ENCODE measurements at places on chromosomes 6 and 20.

DNA sequence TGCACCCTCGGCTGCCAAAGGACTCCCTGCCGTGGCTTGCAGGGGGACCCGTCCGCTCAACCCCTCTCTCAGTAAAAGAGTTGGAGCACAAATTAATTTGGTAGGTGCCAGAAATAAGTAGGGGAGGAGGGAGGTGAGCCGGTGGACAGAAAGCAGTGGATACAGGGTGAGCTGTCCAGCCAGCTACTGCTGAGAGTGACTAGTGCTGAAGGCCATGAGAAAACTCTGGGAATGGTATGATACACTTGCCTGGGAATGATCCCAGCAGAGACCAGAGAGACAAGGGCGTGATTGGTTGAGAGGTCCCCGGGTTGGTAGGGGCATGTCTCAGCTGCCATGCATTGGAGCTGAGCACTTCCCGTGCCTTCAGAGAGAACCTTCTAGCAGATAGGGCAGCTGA is 15.7 kb downstream of the FOXQ1 start:
- no peak for DNase-seq

DNA sequence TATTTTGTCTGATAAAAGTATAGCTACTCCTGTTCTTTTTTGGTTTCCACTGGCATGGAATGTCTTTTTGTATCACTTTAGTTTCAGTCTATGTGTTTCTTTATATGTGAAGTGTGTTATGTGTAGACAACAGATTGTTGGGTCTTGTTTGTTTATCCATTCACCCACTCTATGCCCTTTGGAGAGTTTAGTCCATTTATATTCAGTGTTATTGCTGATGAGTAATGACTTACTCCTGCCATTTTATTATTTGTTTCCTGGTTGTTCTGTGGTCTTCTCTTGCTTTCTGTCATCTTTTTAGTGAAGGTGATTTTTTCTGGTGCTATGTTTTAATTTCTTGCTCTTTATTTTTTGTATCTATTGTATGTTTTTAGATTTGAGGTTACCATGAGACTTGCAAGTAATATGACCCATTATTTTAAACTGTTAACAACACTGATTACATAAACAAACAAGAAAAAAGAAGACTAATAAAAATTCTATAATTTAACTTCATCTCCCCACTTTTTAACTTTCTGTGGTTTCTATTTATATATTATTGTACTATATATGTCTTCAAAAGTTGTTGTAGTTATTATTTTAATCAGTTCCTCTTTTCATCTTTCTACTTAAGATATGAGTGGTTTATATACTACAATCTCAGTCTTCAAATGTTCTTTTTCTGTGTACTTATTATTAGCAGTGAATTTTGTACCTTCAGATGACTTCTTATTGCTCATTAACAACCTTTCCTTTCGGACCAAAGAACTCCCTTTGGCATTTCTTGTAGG is 323.4 kb downstream of the BTBD9 start:
- no peak for DNase-seq

- peak; percentile 73 for DNase-seq
Measured at GRCh38 chr20:54350415-54350814, 125.0 kb upstream of the DOK5 start.

DNA sequence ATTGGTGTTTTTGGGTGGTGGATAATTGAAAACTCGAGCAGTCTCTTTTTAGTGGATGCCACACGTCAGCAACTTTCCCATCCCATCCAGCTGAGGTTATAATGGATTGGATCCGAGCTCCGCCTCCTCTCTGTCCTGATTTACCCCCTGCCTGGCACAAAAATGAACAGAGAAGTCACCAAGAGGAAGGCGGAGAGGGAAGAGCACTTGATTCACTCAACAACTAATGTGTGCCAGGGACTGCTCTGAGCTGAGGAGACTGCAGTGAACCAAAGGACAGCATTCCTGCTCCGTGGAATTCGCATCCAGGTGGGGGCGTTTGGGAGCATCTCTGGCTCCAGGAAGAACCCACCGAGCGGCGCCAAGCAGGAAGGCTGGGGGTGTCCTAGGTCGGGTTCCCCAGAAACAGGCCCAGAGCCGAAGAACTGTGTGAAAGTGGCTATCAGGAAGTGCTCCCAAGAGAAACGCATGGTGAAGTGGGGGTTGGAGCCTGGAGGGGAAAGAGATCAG is 95.8 kb upstream of the NAA20 start:
- DNase-seq, result no peak

DNA sequence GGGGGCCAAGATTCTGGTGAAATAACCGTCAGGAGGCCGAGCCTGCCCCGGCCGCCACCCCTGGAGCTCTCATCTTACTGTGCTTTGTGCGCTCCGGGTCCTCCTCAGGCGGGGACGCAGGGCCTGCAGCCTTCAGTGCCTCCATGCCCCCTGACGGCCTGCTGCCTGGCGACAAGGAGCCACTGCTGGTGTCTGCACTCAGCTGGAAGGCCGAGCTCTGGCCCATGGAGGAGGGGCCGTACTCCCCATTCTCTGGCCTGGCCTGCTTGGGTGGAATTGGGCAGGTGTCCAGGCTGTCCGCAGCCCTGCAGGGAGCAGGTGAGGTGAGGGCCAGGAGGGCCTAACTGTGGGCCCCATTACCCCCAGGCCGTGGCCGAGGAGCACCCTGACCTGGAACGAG is 5.3 kb downstream of the ZNF512B start:
- no peak for DNase-seq
